ENCODE measurements at places on chromosomes 1 and 21. TPM values are rescaled to one million over a fixed set of nuclear protein-coding genes. Genes with fewer than 3 reads are reported as not detected.

DNA sequence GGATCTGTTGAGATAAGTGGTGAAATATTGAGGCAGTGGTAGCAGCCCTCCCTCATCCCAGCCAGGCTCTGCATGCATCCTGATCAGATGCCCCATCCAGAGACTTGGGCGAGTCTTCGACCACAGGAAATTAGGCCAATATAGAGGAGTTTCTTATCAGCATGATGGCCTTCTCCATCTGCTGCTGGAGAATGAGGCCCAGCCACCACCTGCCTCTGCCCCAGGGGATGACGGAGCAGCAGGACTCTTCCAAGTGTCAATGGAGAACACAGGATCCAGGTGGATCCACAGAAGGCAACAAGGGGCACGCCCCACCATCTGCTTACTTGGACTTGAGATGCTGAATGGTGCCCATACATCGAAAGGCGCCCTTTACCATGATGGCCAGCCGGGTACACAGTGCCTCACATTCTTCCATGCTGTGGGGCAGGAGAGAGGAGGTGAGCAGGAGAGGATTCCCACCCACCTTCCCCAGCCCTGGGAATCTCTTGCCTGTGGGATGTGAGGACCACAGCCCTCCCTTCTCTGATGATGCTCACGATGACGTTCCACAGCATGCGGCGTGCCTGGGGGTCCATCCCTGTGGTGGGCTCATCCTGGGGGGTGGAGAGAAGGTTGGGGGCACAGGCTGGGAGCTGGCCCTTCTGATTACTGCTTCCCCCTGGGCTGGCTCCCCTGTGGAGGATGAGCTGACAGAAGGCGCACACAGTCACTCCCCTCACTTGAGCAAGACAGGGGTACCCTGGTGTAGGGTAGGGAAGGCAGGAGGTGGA, 91.5 kb upstream of the GCLM start:
- no peak for DNase-seq

DNA sequence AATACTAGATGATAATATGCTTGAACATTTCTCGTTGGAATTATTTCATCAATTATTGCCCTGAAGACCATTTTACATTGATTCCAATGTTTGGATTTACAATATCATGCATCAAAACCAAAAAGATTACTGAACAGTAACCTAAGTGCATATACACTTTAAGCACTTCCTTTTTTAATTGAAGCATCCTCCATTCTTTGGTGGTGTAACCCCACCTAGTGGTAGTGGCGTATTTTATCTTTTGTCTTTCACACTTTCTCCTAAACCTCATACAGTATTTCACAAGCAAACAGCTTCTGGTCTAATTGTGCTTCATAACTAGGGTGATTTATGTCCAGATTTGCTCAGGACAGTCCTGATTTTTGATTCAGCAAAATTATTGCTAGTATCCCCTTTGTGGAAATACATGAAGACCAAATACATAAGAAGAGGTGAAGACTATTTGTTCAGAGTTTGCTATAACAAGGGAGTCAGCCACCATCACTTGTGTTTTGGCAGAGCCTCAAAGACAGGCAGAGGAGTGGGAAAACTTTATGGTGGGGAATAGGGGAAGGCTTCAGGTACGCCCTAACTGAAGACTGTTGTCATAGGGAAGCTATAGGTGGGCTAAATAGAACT, 3.4 kb upstream of the NVL start:
- no peak for DNase-seq

GRCh38 chr1:241939798-241940197, 17.8 kb upstream of the BECN2 start:
- no peak for DNase-seq

GRCh38 chr1:17546946-17547670, 7.6 kb downstream of the ARHGEF10L start:
- no peak for DNase-seq

DNA sequence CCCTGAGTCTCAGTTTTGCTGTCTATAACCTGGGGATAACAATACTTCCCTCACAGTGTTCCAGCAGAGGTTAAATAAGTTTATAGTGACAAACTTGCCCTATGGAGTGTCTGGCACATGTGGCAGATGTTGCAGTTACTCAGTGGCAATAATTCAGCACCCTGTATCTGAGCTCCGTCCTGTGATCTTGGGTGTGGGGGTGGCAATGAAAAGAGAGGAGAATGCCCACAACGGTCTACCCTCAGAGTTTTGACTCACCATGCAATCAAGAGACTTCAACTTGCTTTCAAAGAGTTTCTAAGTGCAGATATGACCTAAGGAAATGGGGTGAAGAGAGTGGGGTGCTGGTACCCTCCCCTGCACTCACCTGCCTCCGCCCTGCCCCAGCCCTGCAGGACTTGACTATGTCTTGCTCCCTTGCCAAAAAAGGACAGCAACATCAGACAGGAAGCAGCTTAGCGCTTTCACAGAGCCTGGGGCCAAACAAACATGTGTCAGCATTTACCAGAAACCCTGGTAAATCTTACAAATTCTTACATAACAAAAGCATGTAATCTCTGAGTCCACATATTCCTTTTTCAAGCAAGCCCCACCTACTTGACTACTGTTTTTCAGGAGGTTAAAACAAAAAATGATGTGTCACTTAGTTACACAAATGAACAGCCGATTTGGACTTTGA, 185.1 kb upstream of the CAMK1G start:
- no peak for DNase-seq

DNA sequence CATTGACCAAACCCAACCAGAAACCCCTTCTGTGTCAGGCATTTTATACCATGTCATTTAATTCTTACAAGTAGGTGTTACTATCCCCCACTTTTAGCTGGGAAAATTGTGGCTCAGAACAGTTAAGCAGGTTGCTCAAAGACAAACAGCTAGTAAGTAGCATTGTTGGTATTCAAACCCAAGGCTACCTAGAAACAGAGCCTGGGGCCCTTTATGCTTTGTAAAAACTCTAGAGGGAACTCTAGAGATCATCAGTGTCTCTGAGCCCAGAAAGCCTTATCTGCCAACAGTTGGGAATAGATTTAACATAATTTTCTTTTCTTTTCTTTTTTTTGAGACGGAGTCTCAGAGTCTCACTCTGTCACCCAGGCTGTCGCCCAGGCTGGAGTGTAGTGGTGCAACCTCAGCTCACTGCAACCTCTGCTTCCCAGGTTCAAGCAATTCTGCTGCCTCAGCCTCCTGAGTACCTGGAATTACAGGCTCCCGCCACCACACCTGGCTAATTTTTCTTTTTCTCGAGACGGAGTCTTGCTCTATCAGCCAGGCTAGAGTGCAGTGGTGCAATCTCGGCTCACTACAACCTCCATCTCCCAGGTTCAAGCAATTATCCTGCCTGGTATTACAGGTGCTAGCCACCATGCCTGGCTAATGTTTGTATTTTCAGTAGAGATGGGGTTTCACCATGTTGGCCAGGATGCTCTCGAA, 48.5 kb upstream of the OSBPL9 start:
- no peak for DNase-seq

DNA sequence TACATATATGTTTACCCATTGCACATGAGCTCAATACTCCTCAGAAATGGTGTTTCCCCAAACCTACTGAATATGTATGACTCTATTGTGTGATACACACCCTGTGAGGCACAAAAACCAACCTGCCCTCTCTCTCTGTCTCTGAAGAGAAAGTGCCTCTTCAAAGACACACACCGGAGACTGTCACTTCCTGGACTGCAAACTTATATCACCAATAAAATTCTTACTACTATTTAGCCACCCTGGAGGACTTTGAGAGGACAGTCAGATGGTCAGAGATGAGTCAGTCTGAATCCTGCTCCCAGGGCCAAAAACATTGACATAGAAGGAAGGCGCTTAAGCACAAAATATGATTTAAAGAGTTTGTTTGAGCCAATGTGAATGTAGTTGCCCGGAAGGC, 110.4 kb downstream of the PPIAL4G start:
- DNase-seq = no peak

DNA sequence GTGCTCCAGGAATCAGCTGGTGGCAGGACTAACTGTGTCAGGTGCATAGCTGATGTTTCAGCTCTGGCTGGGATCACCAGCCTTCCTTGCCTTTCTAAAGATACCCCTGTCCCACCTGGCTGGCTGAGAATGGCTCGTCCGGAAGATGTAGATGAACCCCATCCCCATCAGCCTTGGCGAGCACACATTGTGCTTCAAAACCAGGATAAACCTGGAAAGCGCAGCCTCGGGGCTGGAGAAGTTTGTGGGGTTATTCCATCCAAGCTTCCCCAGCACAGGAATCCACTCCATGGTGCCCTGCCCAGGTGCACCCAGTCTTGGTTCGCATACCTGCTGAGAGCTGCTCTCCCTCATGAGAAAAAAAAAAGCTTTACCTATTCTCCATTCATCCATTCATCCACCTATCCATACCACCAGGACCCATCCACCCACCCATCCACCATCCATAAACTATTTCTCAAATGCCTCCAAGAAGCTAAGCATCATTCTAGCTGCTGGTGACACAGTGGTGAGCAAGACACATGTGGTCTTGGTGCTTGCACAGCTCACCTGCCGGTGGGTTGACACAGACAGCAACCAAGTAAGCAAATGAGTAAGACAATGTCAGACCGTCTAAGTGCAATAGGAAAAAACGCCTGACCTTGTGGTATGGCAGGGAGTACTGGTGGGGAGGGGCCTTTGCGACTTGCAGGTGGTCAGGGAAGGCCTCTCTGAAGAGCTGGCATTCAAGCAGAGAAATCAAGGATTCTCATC, 94.0 kb downstream of the DMRTB1 start:
- DNase-seq = no peak

GRCh38 chr1:99965646-99966375, 4.0 kb upstream of the SLC35A3 start:
- DNase-seq = no peak

GRCh38 chr1:216682752-216683151, 40.5 kb downstream of the ESRRG start:
- no peak for DNase-seq

- no peak for DNase-seq
These were observed 32.2 kb upstream of the CD1D start for GRCh38 chr1:158148468-158148867.

DNA sequence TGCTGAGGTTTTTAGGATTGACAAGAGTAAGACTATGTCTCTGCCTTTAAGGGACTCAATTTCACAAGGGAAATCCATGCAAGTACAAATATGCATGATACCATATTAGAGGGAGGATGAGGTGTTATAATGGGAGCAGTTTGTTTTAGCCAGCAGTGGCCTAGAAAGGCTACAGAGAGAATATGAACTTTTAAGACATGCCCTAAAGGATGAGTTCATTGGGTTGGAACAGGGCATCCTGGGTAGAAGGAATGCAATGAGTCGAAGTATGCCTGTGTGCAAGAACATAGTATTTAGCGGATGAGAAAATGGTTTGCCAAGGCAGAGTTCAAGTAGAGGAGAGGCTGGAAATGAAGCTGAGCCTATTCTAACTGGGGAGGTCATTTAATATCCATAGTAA, 32.6 kb upstream of the LEPR start:
- DNase-seq = no peak

DNA sequence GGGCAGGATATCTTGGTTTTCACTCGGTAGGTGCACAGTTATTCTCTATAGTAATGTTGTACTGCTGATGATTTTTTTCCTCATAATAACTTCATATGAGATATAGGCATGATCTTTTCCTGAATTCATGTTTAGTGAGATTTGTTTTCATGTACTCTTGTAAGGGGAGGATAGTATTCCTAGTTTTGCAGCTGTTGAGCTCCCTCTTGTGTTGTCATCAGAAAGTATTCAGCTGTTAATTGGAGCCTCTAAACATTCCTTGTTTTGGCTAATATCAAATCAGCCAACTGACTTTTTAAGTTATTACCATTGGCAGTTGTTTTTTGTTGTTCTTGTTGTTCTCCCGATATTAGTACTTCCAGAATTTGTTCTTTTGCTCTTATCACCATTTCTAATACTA, 24.4 kb downstream of the OR10R2 start:
- no peak for DNase-seq

The TSNAX gene
- 36.6 TPM for total RNA-seq

The ITLN2 gene
- total RNA-seq = not detected

The PLA2G2F gene
- not detected for total RNA-seq

The S100A2 gene
- total RNA-seq = 0.58 TPM

The CELA3B gene
- 0.90 TPM for total RNA-seq

The NDC1 gene
- 7.9 TPM for total RNA-seq
